K562 (cell line): ENCODE measurements at places on chromosomes 12 and 14. TPM values are rescaled to one million over a fixed set of nuclear protein-coding genes. Genes with fewer than 3 reads are reported as not detected.

- DNase-seq: no peak
Measured at GRCh38 chr14:53564870-53565269, 391.8 kb downstream of the BMP4 start.

The PLA2G1B gene
- total RNA-seq: 1.4 and 1.8 TPM in 2 replicates

- DNase-seq: peak; percentile 32
Measured at GRCh38 chr12:122366685-122367475, 55.6 kb downstream of the CLIP1 start.

DNA sequence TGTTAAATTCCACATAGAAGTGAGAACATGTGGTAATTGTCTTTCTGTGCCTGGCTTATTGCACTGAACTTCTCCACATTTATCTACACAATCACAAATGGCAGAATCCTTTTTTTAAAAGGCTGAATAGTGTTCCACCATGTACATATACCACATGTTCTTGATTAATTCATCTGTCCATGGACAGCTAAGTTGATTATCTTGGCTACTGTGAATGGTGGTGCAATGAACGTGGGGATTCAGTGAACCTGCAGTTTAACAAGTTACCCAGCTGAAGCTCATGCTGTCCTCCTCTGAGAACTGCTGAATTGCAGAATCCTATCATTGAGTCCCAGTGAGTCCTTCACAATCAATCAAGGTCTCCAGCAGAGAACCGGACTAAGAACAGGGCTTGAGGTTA lies 74.9 kb downstream of the TBK1 start:
- DNase-seq: no peak

DNA sequence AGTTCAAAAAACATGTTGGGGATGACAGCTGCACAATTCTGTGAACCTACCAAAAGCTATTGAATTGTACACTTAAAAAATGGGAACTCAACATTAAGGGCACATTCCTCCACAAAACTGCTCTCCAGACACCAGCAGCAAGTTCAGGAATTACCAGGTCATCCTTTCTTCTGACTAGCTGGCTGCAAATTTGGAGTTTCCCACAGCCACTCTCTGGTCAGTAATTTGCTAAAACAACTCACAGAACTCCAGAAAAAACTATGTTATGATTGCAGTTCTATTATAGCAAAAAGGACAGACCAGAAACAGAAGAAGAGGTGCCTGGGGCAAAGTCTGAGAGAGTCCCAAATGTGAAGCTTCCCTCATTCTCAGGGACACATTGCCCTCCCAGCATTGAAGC lies 20.1 kb upstream of the PLEKHD1 start:
- DNase-seq: no peak

- DNase-seq: no peak
Measured at GRCh38 chr12:108594-108993, 42.0 kb downstream of the IQSEC3 start.

The KLRB1 gene
- not detected in 2 replicates for total RNA-seq

The GPD1 gene
- 0.55 and 0.67 TPM in 2 replicates for total RNA-seq

The KRT86 gene
- total RNA-seq: not detected in 2 replicates

GRCh38 chr14:87158283-87158682 lies 834.7 kb downstream of the GALC start:
- DNase-seq: no peak

DNA sequence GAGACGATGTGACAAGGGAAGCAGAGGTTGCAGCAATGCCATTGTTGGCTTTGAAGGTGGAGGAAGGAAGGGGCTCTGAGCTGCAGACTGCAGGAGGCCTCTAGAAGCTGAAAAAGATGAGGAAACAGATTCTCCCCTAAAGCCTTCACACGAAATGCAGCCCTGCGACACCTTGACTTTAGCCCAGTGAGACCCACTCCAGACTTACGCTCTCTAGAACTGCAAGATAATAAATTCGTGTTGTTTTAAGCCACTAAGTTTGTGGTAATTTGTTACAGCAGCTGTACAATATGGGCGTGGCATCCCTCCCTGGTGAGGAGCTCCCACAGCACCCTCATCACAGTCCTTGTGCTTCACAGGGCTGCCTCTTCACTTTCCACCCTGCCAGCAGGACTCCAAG lies 53.2 kb downstream of the GOLGA5 start:
- DNase-seq: no peak

The CLEC7A gene
- 0.16 TPM in 1 of 2 replicates, not detected in the other for total RNA-seq

- no peak for DNase-seq
Measured at GRCh38 chr12:67391034-67391433, 121.9 kb downstream of the CAND1 start.

DNA sequence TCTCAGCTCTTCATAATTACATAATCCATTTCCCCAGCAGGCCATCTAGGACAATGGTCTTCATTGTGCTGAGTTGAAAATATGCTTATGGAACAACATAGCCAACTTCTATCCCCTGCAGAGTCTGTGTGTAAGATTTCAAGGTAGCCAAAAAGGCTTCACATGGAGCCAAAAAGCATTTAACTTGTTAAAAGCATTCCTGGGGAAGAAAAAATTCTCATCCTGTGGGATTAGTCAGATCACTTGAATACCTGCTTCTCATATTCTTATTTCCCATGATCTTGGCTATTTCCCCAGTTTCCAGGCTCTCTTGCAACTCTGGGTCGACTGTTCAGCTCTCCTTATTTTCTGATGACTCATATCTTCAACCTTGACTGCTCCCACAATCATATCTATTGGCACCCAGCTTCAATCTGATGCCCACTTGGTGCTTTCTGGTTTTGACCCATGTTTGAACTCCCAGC lies 178.9 kb downstream of the KLHL28 start:
- no peak for DNase-seq

The RPGRIP1 gene
- 0.31 and 0.47 TPM in 2 replicates for total RNA-seq

The SOS2 gene
- total RNA-seq: 9.6 and 10.5 TPM in 2 replicates

The RASAL1 gene
- total RNA-seq: 0.16 TPM in 1 of 2 replicates, not detected in the other

The ANKRD13A gene
- total RNA-seq: 37.7 and 41.5 TPM in 2 replicates

The SYCP3 gene
- not detected in 2 replicates for total RNA-seq

The ANO4 gene
- total RNA-seq: not detected in 2 replicates

The SMOC1 gene
- total RNA-seq: 0.04 TPM in 1 of 2 replicates, not detected in the other

DNA sequence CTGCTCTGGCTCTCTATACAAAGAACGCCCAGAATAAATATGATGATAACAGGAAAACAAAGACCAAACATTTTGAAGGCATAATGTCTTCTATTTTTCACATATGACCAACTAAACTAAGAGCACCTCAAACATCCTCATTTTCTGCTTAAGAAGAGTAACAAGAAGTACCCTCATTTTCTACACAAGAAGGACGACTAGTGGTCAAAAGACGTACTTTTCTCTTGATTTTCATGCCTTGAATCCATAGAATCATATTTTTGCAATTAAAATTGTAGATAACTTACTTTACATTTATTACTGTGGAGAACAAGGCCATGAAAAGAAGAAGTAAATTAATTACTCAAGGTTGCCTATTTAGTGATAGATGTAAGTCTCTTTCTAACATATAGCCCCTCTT lies 358.6 kb downstream of the DUSP6 start:
- no peak for DNase-seq

- DNase-seq: peak; percentile 1
Measured at GRCh38 chr12:34398366-34398705, 376.0 kb downstream of the ALG10 start.

GRCh38 chr12:71704920-71705319 lies 19.0 kb downstream of the TMEM19 start:
- DNase-seq: no peak

The AKAP5 gene
- 0.35 and 0.40 TPM in 2 replicates for total RNA-seq

GRCh38 chr12:92696216-92696615 lies 6.6 kb upstream of the PLEKHG7 start:
- DNase-seq: no peak

GRCh38 chr14:82431031-82431430 lies 897.4 kb upstream of the SEL1L start:
- DNase-seq: no peak

The PPP1R36 gene
- total RNA-seq: not detected in 2 replicates

GRCh38 chr12:68229956-68230355 lies 4.3 kb upstream of the IL26 start:
- DNase-seq: no peak
